ENCODE measurements at places on chromosomes 5 and 9.

- no peak for DNase-seq
Measured at GRCh38 chr9:13717322-13718054, 438.0 kb upstream of the MPDZ start.

GRCh38 chr9:78304357-78304756 is 7.4 kb downstream of the PSAT1 start:
- DNase-seq, result no peak

DNA sequence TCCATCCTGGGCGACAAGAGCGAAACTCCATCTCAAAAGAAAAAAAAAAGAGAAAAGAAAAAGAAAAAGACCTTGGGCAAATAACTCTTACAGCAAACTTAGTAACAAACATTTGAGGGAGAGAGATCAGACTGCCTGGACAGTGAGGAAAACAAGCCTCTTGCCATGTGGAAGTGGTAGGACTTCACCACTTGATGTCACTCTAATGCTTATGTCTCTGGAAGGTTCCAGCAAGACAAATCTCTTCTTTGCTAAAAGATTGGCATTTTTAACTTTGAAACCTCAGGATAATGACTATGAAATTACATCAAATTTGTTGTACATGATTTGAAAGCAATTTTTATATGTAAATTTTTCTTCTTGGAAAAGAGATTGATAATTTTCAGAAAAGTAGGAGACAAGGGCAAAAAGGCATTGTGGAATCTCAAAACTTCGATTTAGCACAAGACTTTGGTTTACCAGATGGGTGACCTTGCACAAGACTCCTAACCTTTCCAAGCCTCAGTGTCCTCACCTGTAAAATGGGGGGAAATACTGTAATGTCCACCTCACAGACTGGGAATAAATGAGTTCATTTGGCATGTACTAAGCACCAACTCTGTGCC is 5.4 kb downstream of the ACTL7B start:
- no peak for DNase-seq

GRCh38 chr5:125411071-125411743 is 664.8 kb upstream of the ZNF608 start:
- DNase-seq, result no peak

DNA sequence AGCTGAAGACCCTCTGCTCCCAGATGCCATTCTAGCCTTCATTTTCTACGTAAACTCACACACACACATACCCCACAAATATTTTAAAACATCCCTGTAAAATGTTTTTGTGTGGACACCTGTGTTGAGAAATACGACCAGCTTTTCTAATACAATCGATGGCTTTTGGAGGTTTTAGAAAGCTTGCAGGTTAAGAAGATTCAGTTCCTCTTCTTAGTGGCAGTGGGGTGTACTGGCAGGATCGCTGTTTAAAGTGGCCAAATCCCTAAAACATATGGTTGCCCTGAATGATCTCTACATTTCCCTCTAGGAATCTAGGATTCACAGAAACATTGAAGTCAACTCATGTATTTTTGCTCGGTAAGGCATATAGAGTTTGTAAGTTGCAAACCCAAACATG is 236.3 kb downstream of the NSG2 start:
- no peak for DNase-seq

DNA sequence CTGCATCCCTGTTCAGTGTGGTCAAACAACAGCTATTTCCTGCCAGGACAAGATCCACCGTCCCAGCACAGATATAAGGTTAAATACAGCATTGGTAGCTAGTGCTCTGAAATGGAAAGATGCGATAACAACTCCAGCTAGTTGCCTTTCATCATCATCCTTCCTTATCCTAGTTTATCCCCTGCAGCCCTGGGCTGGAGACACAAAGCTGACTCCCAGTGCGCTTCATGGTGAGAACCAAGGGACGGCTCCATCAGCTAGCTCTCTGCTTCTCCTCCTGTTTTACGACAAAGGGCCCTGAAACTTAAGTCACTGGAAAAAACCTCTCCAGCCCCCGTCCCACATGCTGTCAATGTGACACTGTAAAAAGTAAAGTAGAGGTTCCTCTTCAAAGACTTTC is 37.9 kb downstream of the CDC14B start:
- no peak for DNase-seq

DNA sequence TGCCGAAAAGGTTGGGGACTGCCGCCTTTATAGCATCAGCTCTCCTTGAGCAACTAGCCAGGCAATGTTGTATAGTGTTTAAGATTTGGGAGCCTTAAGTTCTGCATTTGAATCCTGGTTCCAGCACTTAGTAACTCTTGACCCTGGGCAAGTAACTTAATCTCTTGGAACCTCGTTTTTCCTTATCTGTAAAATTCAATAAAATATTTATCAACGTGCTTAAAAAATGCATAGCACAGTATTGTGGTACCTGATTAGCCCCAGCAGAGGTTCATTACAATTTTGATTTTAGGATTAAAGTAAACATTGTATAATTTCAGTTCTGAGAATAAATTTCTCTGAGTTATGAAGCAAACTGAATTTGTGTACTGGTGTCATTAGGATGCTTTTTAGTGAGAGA is 66.4 kb downstream of the ZSWIM6 start:
- DNase-seq, result no peak

GRCh38 chr9:4566806-4567205 is 76.5 kb downstream of the SLC1A1 start:
- no peak for DNase-seq

DNA sequence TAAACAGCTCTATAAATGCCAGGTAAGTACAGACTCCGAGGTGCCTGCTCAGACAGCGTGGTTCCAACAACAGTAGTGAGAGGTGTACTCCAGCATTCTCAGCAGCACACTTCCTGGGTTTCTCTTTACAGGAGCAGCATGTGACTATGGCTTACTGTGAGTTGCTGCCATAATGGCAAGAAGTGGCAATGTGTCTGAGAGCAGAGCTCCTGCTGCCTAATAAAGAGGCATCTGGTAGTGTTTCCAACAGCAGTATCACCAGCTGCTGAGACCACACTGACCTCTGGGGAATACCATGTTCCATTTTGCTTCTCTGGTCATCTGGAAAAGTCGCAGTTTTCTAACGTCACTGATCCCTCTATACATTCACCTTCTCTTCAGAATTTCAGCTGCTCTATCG is 398.2 kb downstream of the SLCO4C1 start:
- DNase-seq, result no peak

GRCh38 chr5:175728885-175729828 is 71.3 kb downstream of the HRH2 start:
- no peak for DNase-seq

- DNase-seq, result no peak
Measured at GRCh38 chr9:129163753-129164152, 14.3 kb downstream of the IER5L start.

GRCh38 chr5:10424124-10424731 is 17.5 kb upstream of the ROPN1L start:
- no peak for DNase-seq

DNA sequence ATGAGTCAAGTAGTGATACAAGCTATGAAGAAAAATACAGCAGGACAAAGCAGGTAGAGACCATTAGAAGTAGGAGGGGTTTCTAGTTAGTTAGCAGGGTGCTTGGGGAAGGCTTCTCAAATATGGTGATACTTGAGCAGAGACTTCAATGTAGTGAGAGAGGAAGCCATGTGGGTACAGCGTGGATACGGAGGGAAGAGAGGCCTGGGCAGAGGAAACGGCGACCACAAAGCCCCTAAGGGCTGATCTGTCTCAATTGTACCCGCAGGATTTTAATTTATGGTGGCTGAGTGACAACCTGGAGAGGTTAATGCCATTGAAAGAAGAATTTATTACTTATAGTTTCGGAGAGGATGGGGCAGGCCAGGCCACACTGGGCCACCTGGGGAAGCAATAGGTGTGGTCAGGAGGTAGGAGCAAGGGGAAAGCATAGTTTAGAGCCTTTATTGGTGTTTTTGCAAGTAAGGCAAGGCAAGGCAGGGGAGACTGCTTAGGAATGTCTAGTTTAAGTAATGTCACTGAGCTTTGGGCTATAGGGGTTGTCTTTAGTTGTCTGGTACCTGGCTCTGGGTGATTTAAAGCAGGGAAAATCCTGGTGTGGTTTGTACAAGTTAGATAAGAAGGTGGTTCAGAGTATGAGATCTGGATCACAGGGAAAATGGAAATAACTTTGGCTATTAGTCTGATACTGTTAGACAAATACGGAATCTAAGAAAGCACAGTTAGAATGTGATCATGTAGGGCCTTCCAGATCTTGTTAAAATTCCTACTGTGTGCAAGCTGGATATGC is 42.6 kb downstream of the GCNT4 start:
- DNase-seq, result no peak

DNA sequence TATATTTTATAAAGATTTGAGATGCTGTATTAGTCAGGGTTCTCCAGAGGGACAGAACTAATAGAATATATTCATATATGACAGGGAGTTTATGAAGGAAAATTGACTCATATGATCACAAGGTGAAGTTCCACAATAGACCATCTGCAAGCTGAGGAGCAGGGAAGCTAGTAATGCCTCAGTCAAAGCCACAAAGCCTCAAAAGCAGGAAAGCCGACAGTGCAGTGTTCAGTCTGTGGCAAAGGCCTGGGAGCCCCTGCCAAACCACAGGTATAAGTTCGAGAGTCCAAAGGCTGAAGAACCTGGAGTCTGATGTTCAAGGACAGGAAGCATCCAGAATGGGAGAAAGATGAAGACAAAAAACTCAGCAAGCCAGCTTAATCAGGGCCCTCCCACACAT is 382.2 kb downstream of the LRRC70 start:
- no peak for DNase-seq

DNA sequence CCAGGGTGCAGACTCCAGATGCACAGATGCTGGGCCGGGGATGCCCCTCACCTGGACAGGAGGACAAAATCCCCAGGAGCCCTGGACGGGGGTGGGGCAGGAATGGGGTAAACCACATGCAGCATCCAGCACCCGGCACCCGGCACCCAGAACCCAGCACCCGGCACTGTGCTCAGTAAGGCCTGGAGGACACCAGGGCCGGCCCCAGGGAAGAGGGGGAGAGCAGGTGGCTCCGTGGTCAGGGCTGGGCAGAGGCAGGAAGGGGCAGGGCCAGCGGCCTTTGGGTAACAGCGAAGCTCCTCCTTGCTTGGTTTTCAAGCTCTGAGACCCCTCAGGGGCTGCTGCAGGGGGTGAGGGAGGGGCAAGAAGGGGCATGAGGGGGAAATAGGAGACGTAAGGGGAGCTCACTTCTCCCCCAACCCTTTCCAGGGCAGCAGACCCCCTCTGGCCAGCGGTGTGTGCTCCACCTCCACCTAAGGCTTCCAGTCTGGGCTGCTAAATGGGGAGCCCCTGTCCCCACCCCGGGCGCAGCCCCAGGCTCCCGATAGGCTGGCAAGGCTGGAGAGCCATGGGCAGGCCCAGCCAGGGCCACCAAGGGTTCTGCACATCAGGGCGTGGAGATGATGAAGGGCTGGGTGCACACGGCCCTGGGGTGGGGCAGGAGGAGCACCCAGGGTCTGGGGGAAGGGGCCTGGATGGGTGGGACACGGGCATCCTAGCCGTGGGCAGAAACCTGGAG is 17.8 kb upstream of the SLC6A19 start:
- no peak for DNase-seq

GRCh38 chr5:124045412-124045811 is 533.4 kb downstream of the CSNK1G3 start:
- no peak for DNase-seq

GRCh38 chr5:165161204-165161603 is 1655.8 kb downstream of the MAT2B start:
- DNase-seq, result no peak

DNA sequence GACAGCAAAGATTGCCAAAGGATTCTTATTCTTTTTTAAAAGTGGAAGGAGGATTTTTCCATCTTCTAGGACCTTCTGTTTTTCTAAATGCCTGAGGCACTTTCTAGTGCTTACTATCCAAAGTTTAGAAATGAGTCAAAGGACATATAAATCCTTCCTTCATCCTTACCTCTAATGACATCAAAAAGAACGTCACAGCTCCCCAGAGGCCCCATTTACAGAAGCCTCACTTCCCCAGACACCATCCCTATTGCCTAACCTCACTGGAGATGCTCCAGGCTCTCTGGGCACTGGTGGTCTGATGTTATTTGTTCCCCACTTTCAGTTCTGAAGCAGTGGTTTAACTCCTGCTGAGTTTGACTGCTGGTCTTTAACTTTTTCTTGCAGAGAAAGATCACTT is 504.3 kb downstream of the AGTPBP1 start:
- DNase-seq, result no peak

GRCh38 chr5:20300110-20300509 is 312.1 kb upstream of the CDH18 start:
- DNase-seq, result no peak

DNA sequence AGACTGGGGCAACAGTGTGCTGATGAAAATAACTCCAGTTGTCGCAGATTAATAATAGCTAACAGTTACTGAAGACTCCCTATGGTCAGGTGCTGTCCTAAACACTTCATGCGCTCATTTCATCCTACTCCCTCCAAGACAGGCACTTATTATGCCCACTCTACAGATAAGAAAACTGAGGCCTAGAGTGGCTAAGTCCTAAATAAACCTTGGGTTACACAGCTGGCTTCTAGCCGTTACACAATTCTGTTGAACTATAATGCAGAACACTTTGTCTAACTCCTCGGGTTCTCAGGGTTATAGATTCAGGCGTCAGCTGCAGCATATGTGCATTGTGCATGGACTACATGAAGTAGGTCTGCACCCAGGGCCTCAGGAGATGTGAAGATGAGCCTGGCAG is 103.9 kb downstream of the DAPK1 start:
- no peak for DNase-seq
